ENCODE measurements at places on chromosomes 5 and 9.

DNA sequence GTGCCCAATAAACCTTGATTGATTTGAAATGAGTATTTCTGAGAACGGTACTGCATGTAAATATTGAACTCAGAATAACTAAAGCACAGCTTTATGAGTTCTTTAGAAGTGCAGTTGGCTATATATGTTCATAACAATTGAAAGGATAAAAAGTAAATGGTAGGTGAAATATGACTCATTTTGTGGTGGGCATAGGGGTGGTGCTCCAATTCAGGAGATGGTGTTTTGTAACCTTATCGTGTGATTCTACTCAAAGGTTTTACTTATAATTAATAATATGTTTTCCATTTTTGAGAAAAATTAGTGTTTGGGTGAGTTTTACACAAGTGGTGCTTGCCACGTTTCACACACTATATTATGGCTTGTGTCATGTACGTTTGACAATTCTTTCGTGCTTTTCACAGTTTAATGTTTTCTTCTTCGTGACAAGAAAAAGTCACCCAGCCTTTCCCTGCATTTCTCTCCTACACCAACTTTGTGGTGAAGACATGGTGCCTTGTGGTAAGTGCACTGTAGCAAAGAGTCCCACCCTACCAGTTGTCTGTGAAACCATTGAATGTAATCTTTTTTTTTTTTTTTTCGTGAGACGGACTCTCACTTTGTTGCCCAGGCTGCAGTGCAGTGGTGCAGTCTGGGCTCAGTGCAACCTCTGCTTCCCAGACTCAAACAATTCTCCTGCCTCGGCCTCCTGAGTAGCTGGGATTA, 492.5 kb upstream of the SGCD start:
- no peak for DNase-seq

DNA sequence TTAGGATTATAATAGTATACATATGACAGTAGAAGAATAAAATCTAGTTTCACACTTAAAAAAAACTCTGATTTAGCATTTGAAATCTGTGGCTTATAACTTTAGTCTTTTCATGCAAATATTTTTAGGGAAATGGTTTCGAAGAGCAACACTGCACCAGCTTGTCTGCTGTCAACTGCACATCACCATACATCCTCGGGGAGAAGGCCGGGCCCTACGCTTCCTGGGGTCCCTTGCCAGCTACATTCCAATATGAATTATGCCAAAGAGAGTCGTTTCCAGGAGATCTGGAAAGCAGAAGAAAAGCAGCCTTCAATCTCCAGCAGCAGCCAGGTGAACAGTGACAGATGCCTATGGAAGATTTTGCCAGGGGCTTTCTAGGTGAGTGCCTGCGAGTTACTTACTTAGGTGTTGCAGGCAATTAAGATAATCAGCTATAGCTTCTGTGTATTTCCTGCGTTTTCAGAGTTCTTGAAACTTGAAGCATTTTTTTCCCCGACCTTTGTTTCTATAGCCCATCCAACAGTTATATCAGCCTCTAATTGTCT, 166.8 kb downstream of the TRPM3 start:
- no peak for DNase-seq

- no peak for DNase-seq
Measured at GRCh38 chr5:53515988-53516387, 35.6 kb downstream of the FST start.

DNA sequence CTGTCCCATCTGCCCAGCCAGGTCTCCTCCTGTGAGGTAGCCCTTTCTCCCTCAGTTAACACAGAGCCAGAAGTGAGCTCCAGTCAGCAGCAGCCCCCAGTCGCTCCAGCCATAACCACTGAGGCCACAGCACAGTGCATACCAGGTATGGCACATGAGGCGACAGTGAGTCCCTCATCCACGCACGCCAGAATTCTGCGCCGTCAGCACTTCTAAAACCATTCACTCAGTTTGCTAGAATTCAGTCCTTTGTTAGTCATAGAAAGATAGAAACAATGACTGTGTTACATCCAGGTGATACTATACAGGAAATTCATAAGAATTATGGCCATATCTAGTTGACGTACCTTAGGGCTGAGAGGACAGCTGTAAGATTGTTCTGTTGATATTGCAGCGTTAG, 88.5 kb downstream of the KIAA1958 start:
- no peak for DNase-seq

DNA sequence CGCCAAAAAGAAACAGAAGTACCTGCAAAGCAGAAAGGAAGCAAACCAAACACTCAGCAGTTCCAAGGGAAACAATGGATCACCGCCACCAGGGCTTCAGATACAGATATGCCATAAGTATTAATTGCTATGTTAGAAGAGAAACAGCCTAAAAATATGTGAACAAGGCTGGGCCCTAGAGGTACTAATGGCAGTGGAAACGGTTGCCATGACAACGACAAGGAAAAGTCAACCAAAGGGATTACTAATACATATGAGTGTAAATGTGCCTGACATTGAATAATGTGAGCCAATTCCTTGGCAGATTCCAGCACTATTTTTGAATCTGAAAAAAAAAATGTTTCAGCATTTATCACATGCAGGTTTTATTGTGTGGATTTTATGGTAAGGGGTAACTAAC, 75.0 kb downstream of the CAVIN4 start:
- DNase-seq: no peak

- no peak for DNase-seq
Measured at GRCh38 chr5:112472614-112473013, 53.5 kb upstream of the EPB41L4A start.

DNA sequence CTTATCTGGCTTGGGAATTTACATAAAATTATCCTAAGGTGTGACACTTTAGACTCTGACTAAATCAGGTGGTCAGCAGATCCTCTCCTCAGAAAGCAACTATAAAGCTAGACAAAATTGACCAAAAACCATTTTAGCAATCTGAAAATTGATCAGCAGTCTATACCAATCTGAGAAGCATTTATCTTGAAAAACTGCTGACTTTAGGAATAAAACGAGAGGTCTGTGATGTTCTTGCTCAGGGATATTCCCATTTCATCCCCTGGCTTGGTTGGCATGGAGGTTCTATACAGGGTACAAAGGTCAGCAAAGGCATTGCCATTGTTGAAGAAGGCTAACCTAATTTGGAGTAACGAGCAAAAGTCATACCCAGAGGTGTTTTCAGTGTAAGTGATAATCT, 11.7 kb downstream of the SPINK5 start:
- DNase-seq: no peak

DNA sequence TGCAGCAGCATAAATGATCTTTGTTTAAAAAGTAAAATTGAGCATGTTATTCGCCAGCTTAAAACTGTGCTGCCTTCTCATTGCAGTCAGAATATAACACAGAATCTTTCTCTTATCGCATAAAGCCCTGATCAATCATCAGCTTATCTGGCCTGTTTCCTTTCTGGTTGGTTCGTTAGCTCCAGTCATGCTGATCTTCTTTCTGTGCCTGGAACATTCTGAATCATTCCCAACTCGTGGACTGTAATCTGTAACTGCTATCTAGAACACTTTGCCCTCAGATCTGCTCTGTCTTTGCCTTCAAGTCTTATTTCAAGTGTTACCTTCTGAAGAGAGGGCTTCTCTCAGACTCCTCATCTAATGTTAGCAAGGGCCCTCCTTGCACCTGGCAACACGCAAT, 11.9 kb upstream of the FER start:
- DNase-seq: no peak

GRCh38 chr5:28743025-28743715, 1704.8 kb upstream of the CDH9 start:
- no peak for DNase-seq

GRCh38 chr5:81164936-81165335, 68.2 kb upstream of the CKMT2 start:
- DNase-seq: no peak

DNA sequence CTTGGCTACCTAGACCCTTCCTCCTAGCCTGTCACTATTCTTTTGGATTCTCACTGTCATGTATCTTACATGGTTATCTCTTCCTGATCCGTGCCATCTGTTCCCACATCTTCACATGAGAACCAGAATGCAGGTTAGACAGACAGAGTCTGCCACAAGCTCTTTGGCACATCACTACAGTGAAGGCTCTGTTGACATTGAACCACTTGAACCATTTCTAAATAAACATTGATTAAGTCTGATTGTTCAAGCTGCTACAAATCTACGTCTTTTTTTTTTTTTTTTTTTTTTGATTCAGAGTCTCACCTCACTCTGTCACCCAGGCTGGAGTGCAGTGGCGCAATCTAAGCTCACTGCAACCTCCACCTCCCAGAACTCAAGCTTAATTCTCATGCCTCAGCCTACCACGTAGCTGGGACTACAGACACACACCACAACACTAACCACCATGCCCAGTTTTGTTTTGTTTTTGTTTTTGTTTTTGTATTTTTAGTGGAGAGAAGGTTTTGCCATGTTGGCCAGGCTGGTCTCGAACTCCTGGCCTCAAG, 85.1 kb upstream of the LRRTM2 start:
- DNase-seq: no peak

GRCh38 chr9:108412755-108413154, 443.0 kb downstream of the ACTL7B start:
- no peak for DNase-seq

DNA sequence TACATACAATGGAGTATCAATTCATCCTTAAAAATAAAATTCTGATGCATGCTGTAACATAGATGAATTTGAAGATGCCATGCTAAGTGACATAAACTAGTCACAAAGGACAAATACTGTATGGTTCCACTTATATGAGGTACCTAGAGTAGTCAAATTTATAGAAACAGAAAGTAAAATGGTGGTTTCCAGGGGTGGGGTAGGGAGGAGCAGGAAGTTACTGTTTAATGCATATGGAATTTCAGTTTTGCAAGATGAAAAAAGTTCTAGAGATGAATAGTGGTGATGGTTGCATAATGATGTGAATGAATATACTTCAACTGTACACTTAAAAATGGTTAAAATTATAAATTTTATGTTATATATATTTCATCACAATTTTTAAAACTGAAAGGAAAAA, 57.3 kb upstream of the FNIP1 start:
- DNase-seq: no peak

GRCh38 chr5:143101121-143101520, 302.4 kb downstream of the NR3C1 start:
- DNase-seq: no peak

DNA sequence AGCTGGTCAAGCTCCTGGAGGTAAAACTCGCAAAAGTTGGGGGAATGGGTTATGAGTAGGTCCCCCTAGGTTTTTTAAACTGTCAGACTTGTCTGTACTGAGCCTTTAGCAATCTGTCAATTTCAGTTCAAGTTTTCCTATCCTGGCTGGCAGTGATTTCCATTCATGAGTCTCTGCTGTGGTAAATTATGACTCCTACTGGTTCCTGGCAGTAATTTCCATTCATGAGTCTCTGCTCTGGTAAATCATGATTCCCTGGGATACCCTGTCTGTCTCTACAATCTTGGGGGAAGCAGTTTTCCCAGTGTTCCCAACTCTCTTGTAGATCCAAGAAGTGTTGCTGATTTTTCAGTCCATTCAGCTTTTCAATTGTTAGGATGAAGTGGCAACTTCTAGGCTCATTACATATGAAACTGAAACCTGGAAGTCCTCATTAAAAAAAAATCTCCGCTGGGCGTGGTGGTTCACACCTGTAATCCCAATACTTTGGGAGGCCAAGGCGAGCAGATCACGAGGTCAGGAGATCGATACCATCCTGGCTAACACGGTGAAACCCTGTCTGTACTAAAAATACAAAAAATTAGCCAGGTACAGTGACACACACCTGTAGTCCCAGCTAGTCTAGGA, 91.3 kb upstream of the GPBP1 start:
- DNase-seq: no peak

DNA sequence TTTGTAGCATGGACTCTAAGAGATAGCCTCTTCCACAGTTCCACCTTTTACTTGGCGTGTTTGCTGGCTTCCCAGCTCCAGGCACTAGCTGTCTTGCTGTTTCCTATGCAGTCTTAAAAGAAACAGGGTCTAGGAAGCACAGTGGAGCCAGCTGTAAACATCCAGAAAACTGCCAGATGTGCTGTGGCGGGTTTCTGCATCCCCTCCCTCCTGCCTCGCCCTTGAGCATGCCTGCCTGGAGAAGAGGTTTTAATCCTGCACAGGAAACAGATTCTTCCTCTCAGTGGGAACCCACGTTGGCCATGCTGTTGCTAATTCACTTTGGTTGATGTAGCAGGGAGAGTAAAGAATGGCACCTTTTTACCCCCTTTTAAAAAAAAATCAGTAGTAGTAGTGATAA, 121.3 kb downstream of the RPS23 start:
- DNase-seq: no peak

DNA sequence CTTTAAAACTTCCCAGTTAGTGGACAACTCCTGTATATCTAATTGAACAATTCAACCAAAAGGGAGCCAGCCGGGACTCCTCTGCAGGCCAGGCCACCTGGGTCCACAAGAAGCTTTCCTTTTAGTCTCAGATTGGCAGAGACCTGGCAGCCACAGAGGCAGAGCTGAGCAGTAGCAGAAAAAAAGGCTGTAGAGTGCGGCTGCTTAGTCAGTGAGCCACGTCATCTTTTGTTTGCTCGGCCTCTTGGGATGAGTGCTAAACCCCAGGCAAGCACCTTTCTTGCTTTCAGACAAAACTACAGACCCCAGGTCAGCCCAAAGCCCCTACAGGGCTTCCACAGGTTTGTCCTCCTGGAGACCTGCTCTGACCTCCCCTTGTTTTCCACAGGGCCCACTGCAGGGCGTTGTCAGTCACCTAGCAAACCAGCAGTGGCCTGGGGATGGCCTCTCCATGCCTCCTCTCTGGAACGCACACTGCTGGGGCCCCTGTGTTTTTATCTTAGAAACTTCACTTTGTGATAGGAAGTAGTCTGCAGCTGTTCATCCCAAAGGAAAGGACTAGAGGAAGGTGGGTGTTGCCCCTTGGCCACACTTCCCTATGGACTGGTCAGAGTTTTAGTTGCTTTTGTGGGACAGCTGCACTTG, 49.9 kb downstream of the SHB start:
- DNase-seq: no peak

DNA sequence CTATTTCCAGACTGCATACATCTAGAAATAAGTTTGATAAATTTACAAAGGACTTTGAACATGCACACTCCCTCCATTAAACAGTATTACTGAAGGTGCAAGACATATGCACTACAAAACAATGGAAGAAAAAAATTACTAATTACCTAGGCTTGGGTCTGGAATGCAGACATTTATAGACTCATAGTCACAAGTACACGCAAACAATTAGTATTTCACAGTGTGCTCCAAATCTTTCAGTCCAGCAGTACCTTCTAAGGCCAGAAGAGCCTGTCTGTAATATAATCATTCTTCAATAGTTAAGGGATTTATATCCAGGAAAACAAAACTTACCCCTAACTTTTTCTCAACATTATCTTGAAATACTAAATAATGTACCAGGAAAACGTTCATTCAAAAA, 11.2 kb downstream of the RICTOR start:
- no peak for DNase-seq

DNA sequence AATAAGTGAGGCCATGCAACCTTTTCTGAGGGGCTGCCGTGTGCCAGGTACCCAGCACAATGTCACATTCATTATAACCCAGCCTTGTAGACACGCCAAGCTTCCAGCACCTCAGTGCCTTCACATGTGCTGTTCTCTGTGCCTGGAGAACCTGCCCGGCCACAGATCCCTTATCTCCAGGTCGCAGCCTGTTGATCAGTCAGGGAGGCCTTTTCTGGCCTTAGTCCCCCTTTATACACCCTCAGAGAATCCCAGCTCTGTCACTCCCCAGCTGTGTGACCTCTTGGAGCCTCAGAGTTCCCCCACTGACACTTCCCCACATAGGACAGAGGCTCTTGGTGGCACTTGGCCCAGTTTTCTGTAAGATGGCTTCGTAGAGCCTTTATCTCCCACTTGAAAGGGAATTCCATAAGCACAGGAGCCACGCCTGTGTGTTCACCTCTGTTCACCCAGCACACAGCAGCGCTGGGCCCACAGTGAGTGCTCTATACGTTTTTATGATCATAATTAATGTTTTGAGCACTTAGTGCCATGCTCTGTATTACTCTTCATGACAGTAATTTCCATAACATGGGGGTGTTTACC, 38.7 kb downstream of the NEURL1B start:
- DNase-seq: no peak

All from glomerular endothelial cell (primary cell).